ENCODE measurements at places on chromosomes 7 and 10. TPM values are rescaled to one million over a fixed set of nuclear protein-coding genes. Genes with fewer than 3 reads are reported as not detected.

TET1 gene
- total RNA-seq: 6.9 TPM

TMEM213 gene
- total RNA-seq: not detected

LEP gene
- total RNA-seq: not detected

HNRNPA2B1 gene
- 210 TPM for total RNA-seq

C1QL3 gene
- total RNA-seq: not detected

ZNF273 gene
- total RNA-seq: 3.1 TPM

LGI1 gene
- total RNA-seq: not detected

SLC13A1 gene
- 0.11 TPM for total RNA-seq

BMPER gene
- 0.65 TPM for total RNA-seq

PLEKHA8 gene
- 11.9 TPM for total RNA-seq

LRRD1 gene
- total RNA-seq: not detected

TRPV6 gene
- total RNA-seq: not detected

HYAL4 gene
- total RNA-seq: not detected

ENKUR gene
- total RNA-seq: not detected

CYP2C19 gene
- not detected for total RNA-seq

TRIL gene
- total RNA-seq: 7.9 TPM

MSMB gene
- not detected for total RNA-seq

MEIG1 gene
- total RNA-seq: not detected

SPDYE5 gene
- total RNA-seq: not detected

C7orf57 gene
- total RNA-seq: not detected

PVRIG gene
- total RNA-seq: 1.4 TPM

HTRA1 gene
- total RNA-seq: 108 TPM
